Stimulated activated CD8-positive, alpha-beta memory T cell treated with anti-CD3 and anti-CD28 coated beads, Interleukin-2, amount 100 ng/mL, for 48 hours (primary cell): ENCODE measurements at places on chromosomes 1 and 21.

DNA sequence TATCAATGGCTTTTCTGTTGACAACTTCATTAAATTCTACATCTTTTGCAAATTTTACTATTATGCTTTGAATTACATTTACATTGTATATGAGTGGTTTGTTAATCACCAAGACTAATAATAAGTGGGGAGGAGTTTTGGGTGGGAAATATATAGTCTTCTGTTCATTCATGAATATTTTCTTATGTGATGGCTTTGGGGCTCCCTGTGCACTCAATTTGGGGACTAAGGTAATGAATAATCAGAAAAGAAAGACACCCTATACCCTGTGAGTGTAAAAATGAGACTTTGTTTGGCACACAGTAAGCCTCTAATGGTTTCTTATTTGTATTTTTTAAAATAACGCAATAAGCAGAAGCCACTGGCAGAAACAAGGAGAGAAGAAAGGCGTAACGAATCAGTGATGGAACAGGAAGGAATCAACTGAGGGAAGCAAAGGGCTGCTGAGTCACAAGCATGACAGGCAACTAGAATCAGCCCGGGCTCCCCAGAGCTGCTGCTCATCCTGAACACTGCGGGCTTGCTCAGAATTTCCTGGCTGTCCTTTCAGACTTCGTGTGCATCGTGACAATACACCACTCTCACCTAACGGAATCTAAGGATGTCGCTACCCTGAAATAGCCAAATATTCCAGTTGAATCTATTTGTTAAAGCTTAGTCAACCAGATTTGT, 20.8 kb upstream of the RGS2 start:
- no peak for DNase-seq

DNA sequence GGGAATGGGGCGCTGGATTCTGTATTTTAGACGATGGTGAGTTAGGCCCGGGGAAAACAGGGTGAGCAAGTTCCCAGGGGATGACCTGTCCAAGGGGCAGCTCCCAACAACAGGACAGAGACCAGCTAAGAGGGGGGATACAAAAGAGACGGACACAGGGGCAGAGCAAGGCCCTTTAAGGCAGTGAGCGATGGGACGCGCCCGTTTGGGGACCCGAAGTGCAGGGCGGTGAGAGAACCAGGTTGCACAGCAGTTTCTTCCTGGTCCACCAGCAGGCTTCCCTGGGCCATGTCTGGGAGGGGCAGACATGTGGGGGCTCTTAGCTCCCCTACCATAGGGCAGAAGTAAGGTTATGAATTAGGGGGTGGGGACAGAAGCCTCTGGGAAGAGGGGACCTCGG, 22.0 kb downstream of the INAVA start:
- DNase-seq, result no peak

DNA sequence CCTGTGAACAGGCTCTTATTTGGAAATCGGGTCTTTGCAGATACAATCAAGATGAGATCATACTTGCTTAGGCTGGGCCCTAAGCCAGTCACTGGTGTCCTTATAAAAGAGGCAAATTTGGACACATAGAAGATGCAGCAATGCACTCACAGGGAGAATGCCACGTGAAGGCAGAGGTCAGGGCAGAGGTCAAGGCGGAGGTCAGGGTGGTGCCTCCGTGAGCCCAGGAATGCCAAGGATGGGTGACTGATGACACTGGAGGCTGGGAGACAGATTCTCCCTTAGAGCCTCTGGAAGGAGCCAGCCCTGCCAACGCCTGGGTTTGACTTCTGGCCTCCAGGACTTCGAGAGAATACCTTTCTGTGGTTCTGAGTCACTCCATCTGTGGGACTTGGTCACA, 22.8 kb upstream of the C1orf174 start:
- DNase-seq, result no peak

DNA sequence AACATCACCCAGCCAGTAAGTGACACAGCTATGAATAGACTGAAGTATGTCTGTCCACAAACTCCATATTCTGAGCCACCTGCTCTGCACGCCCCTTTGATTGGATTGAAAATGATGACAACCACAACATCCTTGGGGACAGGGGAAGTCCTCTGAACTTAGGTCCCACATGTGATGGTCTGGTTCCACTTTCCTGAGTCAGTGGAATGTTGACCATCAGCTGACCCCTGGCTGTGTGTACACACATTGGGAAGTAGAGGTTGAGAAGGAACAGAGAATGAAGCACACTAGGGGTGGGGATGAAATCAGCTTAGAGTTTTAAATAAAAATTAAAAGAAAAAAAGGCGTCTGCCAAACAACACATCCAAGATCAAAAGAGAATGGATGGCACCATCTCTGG, 8.0 kb upstream of the DISP3 start:
- DNase-seq, result no peak

DNA sequence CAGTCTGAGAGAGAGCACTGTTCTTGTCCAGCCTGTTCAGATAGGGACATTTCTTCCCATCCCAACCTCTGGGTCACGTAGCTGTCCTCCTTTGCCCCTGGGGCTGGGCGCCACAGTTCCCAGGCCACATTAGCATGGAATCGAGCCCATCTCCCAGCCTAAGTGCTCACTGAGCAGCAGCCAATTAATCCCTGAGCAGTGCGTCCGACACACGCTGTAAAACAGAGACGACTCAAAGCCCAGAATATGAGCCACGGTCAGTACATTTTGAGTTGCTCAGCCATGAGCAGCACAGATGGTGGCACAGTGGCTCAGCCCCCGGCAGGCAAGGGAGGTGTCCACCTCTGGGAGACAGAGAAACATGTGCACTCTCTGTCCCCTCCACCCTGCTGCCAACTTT, 267.4 kb downstream of the NPHP4 start:
- no peak for DNase-seq

DNA sequence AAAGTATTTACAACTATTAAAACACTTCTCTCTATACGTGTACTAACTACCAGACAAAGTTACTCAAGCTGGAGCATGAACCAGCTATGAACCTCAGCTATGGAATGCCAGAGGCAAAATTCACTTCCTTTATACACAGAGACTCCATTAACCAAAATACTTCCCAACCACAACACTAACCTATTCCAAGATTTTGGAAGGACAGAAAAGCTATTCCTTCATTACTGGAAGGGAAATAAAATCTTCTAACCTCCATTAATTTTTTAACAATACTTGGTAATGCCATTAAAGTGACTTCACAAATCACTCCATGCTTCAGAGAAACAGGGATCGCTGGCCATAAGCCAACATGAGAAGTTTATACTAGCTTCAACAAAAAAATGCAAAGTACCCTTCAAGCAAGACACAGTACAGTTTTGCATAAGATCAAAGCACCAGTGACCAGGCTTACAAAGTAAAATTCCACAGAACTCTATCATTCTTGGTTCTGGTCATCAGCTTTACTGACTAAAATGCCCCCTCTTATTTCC, 58.0 kb downstream of the PUM1 start:
- no peak for DNase-seq

DNA sequence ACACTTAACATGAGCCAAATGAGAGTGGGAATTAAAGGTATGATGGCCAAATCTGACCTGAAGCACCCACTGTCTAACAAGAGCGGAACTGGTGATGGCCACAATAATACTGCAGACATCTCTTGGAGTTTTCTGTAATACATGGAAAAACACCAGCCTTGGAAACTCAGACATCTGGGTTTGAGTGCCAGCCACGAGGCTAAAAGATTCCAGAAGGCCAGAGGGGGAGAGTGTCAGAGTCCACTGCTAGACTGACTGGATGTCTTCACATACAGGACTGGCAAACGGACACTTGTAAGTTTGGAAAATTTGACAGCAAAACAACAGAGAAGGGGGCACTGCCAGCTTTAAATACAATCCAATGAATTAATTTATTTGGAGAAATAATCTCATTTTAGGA, 175.1 kb downstream of the ADSS2 start:
- DNase-seq, result no peak

DNA sequence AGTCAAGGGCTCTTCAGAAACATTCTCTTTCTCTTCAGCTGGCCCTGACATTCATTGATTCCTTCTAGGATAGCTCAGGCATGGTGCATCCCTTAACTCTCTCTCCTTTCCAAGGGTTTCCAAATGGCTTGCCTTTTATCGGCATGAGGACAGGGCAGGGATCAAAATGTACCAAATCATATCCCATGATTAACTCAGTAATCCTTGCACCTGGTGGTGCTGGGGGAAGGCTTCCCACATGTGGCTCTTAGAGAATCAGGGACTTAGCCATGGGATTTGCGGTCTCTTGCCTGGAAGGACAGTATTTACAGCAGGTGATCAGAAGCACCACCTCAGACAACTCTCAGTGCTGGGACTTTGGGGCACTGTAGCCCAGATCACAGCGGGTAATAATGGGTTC, 46.2 kb upstream of the EDEM3 start:
- no peak for DNase-seq

DNA sequence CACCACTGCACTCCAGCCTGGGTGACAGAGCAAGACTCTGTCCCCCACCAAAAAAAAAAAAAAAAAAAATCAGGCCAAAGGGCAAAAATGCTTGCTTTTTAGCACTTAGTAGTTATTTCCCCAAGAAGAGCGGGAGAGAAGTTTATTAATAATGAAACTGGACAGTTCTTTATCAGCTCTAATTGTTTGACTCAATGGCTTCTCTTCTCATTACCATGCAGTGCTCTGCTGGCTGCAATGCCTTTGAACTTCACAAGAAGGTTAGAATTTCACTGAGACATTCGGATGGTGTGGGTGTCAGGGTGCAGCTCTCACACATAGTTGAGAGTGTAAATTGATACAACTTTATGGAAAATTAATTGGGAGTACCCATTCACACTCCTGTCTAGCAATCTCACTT, 63.7 kb downstream of the EDARADD start:
- no peak for DNase-seq

- DNase-seq, result no peak
These were observed 16.3 kb upstream of the DESI2 start for GRCh38 chr1:244636488-244637259.

GRCh38 chr1:235050911-235051360, 77.7 kb downstream of the TOMM20 start:
- peak; percentile 44 for DNase-seq

- DNase-seq, result no peak
These were observed 15.1 kb upstream of the B3GALT5 start for GRCh38 chr21:39597595-39597994.

DNA sequence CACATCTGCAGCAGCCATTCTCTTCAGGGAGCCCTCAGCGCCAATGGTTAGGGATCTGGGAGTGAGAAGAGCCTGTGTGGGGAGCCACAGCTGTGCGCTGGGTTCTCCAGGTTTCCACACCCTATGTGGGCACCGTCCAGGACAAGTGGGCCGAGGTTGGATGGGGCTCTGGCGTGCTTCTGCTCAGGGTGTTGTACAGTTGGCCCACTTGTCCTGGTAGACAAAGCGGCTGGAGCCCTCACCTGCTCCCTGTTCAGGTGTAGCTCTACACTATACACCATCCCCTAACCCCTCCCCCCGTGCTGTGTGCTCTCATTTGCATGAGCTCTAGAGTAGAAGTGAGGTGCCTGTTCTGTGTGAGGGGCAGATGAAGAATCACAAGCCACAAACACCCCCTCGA, 12.2 kb downstream of the SH3BP5L start:
- DNase-seq, result no peak

- no peak for DNase-seq
These were observed 7.9 kb downstream of the H6PD start for GRCh38 chr1:9242338-9242969.

- DNase-seq, result no peak
These were observed 4.9 kb upstream of the KDF1 start for GRCh38 chr1:26965213-26965612.

DNA sequence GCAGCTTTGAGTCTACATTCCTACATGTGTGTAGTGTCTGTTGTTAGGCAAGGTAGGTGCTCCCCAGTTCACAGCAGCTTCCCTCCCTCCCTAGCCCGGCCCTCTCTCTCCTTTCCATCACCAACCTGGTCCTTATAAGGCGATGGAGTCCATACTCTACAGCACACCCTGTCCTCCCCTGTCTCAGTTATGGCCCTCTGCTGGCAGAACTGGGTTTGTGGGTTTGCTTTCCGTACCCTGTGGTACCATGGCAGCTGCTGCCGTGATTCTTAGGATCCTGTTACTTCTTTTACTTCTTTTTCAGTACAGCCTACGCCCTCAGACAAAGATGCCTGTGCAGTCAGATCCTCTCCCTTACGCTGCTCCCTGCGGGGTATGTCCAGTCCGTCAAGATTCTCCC, 31.7 kb downstream of the AK5 start:
- no peak for DNase-seq

GRCh38 chr1:151535326-151536271, 4.5 kb upstream of the TUFT1 start:
- DNase-seq, result no peak
